ENCODE measurements at places on chromosomes 11 and 22. TPM values are rescaled to one million over a fixed set of nuclear protein-coding genes. Genes with fewer than 3 reads are reported as not detected.

GRCh38 chr22:35997438-35997837 lies 31.2 kb downstream of the RBFOX2 start:
- no peak for DNase-seq

DNA sequence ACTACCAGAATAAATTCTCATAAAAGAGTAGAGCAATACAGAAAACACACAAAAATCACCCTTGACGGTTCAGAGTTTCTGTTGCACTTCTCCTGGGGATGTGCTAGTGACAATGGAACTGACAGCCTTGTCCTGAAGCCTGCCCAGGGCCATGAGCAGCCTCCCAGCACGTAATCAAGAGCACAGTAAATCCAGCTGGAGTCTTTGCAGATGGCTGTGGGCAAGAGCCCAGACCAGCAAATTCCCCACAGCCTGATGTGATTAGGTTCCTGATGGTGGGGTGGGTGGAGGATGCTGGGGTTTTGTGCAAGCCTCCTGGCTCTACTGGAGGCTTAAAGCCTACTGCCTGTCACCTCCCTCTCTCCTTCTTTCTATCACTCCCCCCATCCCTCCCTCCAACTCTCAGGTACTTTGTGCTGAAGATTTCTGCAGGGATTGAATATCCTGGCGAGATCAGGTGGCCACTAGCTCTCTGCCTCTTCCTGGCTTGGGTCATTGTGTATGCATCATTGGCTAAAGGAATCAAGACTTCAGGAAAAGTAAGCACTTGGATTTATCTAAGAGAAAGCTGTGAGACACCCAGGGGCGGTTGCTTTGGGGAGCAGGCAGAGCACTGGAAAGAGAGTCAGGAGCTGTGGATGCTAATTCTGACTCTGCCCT lies 18.1 kb downstream of the SLC6A5 start:
- DNase-seq: peak; percentile 27

GRCh38 chr22:19892257-19892879 lies 37.7 kb upstream of the GNB1L start:
- DNase-seq: no peak

DNA sequence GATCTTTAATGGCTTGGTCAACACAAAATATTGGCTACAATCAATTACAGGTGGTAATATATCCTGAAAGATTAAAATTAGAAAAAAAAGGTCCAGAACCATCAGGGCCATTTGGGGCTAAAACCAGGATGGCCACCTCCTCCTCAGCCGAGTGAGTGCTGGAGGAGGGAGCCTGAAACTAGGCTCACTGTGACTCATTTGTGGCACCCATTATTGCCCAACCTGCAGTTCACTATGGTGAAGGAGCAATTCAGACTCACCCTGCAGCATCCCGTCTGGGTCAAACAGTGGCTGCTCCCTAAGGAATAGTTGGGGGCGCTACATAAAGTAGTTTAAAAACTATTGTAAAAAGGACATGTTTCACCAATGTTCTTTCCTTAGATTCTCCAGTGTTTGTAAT lies 60.7 kb downstream of the GLYATL1 start:
- no peak for DNase-seq

DNA sequence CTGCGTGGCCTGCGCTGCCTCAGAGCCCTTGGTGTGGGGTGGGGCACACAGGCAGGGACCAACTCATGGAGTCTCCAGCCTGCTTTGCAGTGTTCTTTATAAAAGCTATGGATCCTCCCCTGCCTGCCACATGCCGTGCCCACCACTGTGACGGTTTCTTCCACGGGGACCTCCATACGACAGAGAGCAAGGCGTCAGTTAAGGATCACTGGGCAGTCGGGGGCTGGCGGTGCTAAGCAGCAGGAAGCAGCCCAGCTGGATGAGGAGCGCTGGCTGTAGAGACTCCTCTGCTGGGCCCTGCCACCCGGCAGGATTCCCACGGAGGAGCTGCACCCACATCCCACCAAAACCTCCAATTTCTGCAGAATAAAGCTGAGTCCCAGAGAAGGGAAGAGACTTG lies 23.1 kb upstream of the EFCAB6 start:
- no peak for DNase-seq

- no peak for DNase-seq
Observed at GRCh38 chr11:100061006-100061405, 626.1 kb upstream of the ARHGAP42 start.

- peak; percentile 24 for DNase-seq
Observed at GRCh38 chr11:3865388-3866193, 10.1 kb downstream of the STIM1 start.

DNA sequence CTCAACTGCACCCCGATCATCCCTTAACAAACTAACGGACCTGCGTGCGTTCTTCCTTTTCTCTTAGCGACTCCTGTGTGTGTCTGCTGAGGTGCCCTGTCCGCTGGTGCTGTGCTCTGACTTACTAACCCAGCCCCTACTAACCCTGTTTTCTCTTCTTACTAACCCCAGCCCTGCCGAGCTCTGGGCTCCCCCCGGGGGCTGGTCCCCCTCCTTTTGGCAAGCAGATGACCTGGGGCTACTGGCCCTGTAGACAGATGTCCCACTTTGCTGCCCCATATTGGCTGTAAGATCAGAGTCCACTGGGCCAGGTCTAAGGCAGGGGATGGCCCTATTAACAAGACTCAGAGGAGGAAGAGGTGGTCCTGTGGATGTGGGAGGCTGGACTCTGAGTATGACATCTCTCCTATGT lies 14.7 kb downstream of the MIAT start:
- no peak for DNase-seq

DNA sequence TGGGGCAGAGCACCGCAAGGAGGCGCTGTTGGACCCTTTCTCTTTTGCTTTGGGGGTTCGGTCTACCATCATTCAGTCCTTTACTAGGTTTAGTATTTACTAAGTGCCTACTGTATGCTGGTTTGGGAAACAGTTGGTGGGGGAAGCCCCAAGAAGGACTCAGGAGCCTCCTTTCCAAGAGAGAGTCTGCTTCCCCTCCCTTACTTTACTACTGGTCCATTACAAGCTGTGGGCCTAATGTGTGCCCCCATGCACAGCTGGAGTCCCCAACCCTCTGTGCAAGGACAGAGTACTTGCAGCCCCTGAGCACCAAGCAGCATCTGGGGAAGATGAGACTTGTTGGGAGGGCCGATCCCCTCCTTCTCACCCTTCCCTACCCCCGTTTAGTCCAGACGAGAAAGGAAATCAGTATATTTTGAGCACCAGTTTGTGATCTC lies 876 bp upstream of the UBE2L6 start:
- peak; percentile 84 for DNase-seq

GRCh38 chr11:76836613-76837291 lies 24.0 kb upstream of the ACER3 start:
- no peak for DNase-seq

GRCh38 chr22:23520863-23521440 lies 59.1 kb downstream of the IGLL1 start:
- peak; percentile 59 for DNase-seq

DNA sequence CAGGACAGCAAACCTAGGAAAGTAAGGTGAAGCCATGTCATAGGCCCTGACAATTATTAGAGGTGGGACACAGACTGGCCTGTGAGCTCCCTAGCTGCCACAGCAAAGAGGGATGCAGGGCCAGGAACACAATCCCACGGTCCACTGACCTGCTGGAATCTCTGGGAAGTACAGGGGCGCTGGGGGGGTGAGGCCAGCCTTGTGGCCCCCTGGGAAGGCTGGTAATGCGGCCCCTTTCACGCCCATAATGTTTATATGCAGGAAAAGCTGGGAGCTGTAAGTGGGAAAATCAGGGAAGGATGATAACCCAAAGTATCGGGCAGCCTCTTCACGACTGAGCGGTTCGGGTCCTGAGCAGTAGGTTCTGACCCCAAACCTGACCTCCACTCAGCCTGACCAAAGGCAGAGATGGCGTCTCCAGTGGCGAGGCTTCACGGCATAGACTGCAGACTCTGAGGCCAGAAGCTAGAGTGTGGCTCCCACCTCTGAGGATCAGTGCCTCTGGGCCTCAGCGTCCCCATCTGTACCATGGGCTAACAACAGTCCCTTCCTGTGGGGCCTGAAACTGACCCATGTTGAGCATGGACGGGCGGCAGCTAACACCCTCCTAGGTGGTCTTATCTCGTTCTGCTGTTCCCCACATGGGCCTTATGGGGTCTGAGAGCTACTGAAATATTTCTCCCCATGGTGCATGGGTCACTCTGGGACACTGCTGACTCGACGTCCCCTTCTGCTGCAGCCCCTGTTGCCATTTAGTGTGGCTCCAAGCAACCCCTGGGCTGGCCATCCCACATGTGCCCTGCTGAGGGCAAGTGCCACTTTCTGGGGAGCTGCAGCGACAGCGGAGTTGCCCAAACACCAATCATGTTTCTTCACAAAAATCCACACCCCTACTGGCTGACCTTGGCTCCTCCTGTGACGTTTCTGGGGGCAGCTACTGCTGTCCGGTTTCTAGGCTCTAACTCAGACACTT lies 101.8 kb downstream of the PHF21B start:
- DNase-seq: no peak

DNA sequence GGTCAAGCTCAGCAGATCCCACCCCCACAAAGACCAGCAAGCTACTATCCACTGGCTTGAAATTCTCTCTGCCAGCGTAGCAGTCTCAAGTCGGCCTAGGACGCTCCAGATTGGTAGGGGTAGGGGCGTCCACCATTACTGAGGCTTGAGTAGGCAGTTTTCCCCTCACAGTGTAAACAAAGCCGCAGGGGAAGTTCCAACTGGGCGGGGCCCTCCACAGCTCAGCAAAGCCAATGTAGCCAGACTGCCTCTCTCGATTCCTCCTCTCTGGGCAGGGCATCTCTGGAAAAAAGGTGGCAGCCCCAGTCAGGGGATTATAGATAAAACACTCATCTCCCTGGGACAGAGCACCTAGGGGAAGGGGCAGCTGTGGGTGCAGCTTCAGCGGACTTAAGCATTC lies 1064.9 kb upstream of the TENM4 start:
- no peak for DNase-seq

- DNase-seq: peak; percentile 23
Observed at GRCh38 chr11:75850787-75851186, 35.8 kb downstream of the UVRAG start.

DNA sequence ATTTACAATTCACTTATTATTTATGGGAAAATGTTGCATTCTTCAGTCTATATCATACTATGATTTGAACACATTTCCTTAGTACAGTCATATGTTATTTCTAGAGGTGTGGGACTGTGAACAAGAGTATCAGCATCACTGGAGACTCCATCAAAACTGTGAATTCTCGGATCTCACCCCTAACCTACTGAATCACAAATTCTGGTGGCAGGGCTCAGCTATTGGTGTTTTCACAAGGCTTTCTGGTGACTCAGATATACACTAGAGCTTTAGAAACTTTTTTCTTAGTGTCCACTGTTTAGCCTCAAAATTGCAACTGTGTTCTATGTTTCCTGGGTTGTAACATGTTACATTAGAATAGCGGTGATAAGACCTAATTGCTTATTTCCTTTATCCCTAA lies 352.9 kb upstream of the DDI1 start:
- DNase-seq: no peak

GRCh38 chr22:46892866-46893265 lies 130.4 kb downstream of the TBC1D22A start:
- DNase-seq: no peak

GRCh38 chr22:40567106-40567505 lies 69.4 kb downstream of the MRTFA start:
- DNase-seq: no peak

- no peak for DNase-seq
Observed at GRCh38 chr22:41524809-41525449, 19.3 kb downstream of the POLR3H start.

DNA sequence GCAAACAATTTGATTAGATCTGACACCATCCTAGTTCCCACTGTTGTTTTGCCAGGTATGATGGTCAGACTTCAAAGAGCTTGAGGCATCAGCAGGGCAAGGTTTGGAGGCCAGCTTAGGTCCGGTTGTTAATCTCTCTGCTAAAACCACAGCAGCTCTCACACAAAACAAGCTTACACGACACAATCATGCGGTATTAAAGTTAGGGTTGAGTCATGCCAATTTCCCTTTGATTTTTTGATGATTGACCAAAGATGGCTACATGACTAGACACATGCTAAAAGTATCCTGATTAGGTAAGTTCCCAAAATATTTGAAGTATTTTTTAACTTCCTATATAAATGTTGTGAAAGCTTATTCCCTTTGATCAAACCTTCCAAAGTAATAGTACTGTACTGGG lies 145.9 kb downstream of the ELP4 start:
- DNase-seq: no peak

DNA sequence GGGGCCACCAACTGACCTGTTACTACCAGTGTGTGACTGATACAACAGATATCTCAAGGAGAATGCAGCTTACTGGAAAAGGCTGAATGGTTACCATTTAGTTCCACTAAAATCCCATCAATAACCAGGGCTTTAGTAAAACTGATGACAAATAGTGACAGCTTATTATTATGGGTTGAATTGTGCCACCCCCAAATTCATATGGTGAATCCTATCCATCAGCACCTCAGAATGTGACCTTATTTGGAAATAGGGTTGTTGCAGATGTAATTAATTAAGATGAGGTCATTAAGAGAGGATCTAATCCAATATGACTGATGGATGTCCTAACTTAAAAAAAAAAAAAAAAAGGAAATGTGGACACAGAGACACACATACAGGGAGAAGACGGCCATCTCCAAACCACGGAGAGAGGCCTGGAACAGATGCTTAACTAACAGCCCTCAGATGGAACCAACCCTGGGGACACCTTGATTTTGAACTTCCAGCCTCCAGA lies 27.4 kb upstream of the IRAG1 start:
- no peak for DNase-seq

ARHGAP8 gene
- polyA plus RNA-seq: 30.2 TPM

TOP3B gene
- polyA plus RNA-seq: 28.2 TPM

FXYD2 gene
- 8.0 TPM for polyA plus RNA-seq

RFPL1 gene
- not detected for polyA plus RNA-seq

PAAF1 gene
- 43.0 TPM for polyA plus RNA-seq

SCGB1A1 gene
- 30.1 TPM for polyA plus RNA-seq

TNRC6B gene
- 11.9 TPM for polyA plus RNA-seq

OR10D3 gene
- not detected for polyA plus RNA-seq

RIBC2 gene
- 11.9 TPM for polyA plus RNA-seq

PRPF19 gene
- 126 TPM for polyA plus RNA-seq

C11orf52 gene
- 11.5 TPM for polyA plus RNA-seq

RFPL2 gene
- not detected for polyA plus RNA-seq

GP1BB gene
- 5.5 TPM for polyA plus RNA-seq

JAML gene
- 8.4 TPM for polyA plus RNA-seq

Data from right lung (tissue), 10 donors.